ENCODE measurements at places on chromosomes 16 and 17.

DNA sequence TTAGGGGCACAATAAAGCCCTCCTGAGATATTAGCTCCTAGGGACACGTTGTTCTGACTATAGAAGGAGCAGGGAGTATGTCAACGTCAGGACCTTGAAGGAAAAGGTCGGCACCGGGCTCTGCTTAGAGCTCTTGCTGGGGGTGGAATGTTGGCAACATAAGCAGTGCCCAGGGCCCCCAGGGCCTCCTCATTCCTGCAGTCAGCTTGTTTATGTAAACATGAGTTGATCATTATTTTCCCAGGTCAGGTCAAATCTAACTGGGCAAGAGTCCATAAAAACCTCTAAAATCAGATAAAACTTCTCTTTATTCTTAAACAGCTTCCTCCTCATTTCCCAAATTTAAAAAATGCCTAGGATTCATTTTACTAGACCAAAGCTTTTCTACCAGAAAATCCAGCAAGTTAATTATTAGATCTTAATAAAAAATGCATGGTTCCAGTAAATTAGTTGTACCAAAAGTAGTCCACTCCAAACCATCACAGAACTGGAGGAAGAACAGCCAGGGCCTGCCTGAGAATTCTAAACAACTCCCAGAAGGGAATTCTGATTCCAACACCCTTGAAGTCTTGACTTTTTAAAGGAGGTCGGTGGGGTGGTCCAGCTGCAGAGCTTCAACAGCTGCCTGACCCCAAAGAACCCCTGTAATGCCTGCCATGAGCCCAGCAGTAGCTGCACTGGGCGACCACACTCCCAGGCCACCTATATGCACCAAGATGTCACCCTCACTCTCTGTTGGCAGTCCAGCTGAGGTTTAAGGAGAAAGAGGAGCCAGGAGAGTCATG lies 54.3 kb downstream of the AMFR start:
- DNase-seq, result no peak

DNA sequence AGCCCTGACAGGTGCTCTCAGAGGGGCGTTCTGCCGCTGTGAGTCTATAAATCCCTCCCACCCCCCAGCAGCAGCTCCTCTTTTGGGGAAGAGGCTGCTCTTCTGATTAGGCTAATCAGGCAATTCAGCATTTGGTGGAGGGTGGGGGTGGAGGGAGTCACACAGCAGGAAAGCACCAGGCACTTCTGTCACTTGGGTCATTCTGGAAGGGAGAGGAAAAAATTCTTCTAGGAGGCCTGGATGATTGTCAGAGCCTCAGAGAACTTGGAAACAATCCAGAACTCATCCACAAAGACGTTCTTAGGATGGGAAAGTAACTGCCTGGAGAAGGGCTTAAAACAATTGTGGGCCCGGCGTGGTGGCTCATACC lies 7.3 kb upstream of the SSTR2 start:
- no peak for DNase-seq

DNA sequence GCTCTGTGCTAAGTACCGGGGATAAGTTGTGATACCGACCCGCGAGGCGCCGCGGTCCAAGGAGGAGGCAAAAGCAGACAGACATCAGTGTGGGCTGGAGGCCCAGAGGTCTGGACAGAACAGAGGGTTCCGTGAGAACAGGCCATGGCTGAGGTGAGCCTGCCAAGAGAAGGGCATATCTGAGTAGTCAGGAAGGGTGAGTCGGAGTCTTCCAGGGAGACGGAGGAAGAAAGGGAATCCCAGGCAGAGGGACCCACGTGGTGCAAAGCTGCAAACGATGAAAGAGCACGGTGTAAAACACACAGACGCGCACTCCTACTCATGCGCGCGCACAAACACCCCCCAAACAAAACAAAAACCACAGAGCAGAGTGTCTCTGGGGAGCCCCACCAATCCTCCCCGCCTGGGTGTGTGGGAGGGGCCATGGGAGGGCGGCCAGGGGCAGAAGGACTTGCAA lies 18.1 kb downstream of the RHBDL3 start:
- no peak for DNase-seq

GRCh38 chr16:52494145-52494544 lies 52.8 kb downstream of the TOX3 start:
- DNase-seq, result no peak

- DNase-seq, result no peak
Measured at GRCh38 chr16:86090461-86091170, 191.7 kb downstream of the IRF8 start.

DNA sequence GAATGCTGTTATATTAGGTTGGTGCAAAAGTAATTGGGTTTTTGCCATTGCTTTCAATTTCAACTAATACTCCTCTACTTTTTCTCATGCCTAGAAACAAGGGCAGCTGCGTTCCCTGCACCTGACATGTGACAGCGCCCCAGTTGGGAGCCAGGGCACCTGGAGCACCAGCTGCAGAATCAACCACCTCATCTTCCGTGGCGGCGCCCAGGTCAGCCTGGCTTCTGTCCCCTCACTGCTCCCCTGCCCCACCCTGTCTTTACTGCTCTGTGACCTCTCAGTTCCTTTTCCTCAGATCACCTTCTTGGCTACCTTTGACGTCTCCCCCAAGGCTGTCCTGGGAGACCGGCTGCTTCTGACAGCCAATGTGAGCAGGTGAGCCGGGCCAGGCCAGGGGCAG lies 16.4 kb upstream of the ITGAD start:
- no peak for DNase-seq

GRCh38 chr16:62549875-62550274 lies 513.6 kb upstream of the CDH8 start:
- no peak for DNase-seq

Data from suppressor macrophage treated with lipopolysaccharide for 4 hours (primary cell).